ENCODE measurements at places on chromosomes 4 and X. TPM values are rescaled to one million over a fixed set of nuclear protein-coding genes. Genes with fewer than 3 reads are reported as not detected.

DNA sequence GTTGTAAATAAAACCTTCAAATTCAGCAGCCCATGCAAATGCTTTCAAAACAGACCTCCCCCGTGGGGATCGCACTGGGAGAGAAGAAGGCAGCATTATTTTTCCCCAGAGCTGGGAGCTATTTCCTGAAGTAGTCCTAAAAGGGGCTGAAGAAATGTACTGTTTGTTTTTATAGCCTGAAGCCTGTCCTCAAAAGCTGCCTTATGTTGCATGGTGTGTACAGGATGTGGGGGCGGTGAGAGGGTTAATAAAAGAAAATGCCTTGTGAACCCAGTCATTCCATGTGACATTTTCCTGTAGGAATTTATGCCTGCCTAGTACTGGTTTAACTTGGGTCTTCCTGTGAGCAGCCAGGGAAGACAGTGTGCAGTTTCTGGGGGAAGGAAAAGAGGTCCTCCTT lies 144.1 kb downstream of the SOWAHB start:
- H3K27me3 ChIP-seq: no peaks in the 10 kb centered on the region
- no peak overlapping the region for H3K4me3 ChIP-seq
- no peak overlapping the region for H3K27ac ChIP-seq

DNA sequence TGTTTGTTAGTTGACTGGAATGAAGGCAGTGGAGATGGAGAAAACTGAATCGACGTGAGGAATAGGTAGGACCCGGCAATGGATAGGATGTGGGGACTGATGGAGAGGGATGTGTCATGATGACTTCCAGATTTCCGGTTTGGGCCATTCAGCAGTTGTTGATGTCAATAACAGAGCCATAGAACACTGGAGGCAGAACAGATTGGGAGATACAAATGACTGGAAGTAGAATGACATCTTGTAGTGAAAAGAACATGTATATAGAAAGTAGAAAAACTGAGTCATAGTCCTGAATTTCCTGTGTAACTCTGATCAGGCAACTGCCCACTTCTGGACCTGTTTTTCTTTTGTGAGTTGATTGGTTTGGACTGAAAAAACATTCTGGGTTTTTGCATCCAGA lies 24.5 kb downstream of the CETN2 start:
- H3K27ac ChIP-seq: no peak overlapping the region
- no peak for DNase-seq
- no peak overlapping the region for H3K4me3 ChIP-seq
- H3K27me3 ChIP-seq: no peaks in the 10 kb centered on the region

- no peak for DNase-seq
- 0 out of 2 replicates have a peak, but pooled peaks cover 3% of the 10 kb centered on the region for H3K4me1 ChIP-seq
- no peak overlapping the region for H3K27ac ChIP-seq
- no peak overlapping the region for H3K4me3 ChIP-seq
- H3K36me3 ChIP-seq: no peaks in the 10 kb centered on the region
Measured at GRCh38 chr4:169615467-169616106, 3.2 kb upstream of the NEK1 start.

DNA sequence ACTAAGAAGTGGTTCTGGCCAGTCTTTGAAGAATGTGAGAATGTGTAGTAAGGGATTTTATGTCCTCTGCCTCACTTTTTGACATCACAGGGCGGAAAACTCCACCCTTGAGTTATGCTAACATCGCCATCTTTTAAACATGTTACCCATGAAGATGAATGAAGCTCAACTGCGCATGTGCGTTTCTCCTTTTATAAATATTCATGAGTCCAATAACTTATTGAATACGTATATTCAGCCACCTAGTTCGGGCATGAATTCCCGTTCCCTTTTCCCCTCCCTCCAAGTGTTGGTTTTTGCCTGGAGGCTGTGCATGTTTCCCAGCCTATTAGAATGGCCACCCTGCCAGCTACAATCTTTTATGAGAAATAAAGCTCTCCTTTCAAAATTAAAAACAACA lies 51.7 kb upstream of the STPG2 start:
- H3K36me3 ChIP-seq: peaks cover 45% of the 10 kb centered on the region
- no peaks in the 10 kb centered on the region for H3K27me3 ChIP-seq
- DNase-seq: no peak
- no peaks in the 10 kb centered on the region for H3K4me1 ChIP-seq
- no peak overlapping the region for H3K4me3 ChIP-seq

DNA sequence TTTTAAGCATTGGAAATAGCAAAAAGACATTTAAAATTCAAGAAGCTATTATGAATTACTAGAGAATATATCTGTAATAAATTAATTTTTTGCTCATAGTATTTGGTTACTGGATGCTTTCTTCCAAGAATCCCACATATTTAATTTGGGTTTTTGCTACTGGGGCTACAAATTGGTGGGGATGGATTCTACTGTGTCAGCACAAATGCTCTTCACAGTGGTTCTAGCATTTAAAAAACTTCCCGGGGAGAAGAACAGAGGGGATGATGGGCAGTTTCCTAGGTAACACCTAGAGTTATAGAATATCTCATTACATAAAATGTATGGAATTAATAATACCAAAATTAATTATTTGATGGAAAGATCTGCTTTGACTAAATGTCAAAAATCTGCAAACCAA lies 68.9 kb upstream of the PRPS2 start:
- H3K27me3 ChIP-seq: no peaks in the 10 kb centered on the region
- H3K4me3 ChIP-seq: no peak overlapping the region
- no peak overlapping the region for H3K27ac ChIP-seq

GRCh38 chr4:113610537-113610936 lies 151.0 kb downstream of the CAMK2D start:
- H3K27me3 ChIP-seq: no peaks in the 10 kb centered on the region
- no peaks in the 10 kb centered on the region for H3K4me1 ChIP-seq

DNA sequence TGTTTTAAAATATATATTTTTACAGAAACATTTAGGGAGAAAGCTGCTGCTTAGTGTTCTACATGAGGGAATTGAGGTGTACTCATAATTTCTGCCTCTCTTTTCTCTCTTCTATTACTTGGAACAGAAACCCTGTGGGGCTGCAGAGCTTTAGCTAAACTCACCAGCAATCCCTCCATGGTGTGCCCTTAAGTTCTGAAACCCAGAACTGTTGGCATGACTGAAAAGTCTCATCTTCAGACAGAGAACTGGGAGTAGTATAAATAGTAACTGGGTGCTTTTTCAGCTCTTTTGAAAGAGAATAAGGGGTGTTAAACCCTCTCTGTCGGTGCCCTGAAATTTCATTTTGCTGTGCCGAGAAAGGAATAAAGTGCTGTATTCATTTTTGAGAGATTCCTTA lies 294.9 kb upstream of the BOD1L1 start:
- 0 out of 2 replicates have a peak, but pooled peaks cover 2% of the 10 kb centered on the region for H3K4me1 ChIP-seq
- H3K4me3 ChIP-seq: no peak overlapping the region
- no peaks in the 10 kb centered on the region for H3K27me3 ChIP-seq
- H3K27ac ChIP-seq: no peak overlapping the region

GRCh38 chr4:187470061-187470460 lies 525.5 kb upstream of the ZFP42 start:
- no peaks in the 10 kb centered on the region for H3K27me3 ChIP-seq
- no peaks in the 10 kb centered on the region for H3K4me1 ChIP-seq
- H3K36me3 ChIP-seq: no peaks in the 10 kb centered on the region

DNA sequence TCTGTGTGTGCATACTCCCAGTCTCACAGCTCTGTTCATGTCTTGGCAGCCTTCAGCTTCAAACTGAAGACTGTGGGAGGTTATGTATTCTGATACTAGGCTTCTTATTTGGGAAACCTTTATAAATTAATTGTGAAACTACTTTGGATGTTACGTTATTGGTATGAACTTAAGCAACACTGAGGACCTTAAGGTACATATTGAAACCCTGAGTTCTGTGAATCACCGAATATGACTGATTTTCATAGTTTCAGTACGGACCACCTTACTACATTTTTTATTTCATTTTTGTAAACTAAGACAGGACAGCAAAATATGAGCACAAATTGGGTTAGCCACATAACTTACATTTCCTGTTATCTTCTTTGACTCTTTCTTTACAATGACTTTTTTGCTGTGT lies 498.4 kb downstream of the PDGFC start:
- no peak for DNase-seq
- no peak overlapping the region for H3K27ac ChIP-seq
- no peaks in the 10 kb centered on the region for H3K27me3 ChIP-seq
- H3K4me1 ChIP-seq: no peaks in the 10 kb centered on the region
- H3K4me3 ChIP-seq: no peak overlapping the region

GRCh38 chr4:29046186-29046585 lies 1674.0 kb upstream of the PCDH7 start:
- H3K4me1 ChIP-seq: no peaks in the 10 kb centered on the region
- no peaks in the 10 kb centered on the region for H3K27me3 ChIP-seq
- H3K4me3 ChIP-seq: no peak overlapping the region
- H3K36me3 ChIP-seq: peaks cover 4% of the 10 kb centered on the region
- no peak overlapping the region for H3K27ac ChIP-seq

DNA sequence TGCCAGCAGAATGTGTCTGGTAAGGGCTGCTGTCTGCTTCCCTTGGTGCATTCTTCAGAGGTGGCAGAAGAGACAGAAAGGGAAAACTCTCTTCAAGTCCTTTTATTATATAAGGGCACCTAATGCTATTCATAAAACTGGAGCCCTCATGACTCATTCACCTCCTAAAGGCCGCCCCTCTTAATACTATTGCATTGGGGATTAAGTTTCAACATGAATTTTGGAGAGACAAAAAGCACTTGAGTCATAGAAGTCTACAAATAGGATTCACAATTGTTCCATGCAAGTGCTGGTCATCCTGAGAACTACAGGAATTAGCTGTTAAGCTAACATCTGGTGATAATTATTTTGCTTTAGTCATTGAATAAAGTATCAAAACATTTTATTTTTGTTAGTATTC lies 349.5 kb downstream of the HS3ST1 start:
- peaks cover 8% of the 10 kb centered on the region for H3K36me3 ChIP-seq
- no peaks in the 10 kb centered on the region for H3K4me1 ChIP-seq
- no peak overlapping the region for H3K4me3 ChIP-seq
- H3K27me3 ChIP-seq: no peaks in the 10 kb centered on the region
- H3K27ac ChIP-seq: no peak overlapping the region
- DNase-seq: no peak

DNA sequence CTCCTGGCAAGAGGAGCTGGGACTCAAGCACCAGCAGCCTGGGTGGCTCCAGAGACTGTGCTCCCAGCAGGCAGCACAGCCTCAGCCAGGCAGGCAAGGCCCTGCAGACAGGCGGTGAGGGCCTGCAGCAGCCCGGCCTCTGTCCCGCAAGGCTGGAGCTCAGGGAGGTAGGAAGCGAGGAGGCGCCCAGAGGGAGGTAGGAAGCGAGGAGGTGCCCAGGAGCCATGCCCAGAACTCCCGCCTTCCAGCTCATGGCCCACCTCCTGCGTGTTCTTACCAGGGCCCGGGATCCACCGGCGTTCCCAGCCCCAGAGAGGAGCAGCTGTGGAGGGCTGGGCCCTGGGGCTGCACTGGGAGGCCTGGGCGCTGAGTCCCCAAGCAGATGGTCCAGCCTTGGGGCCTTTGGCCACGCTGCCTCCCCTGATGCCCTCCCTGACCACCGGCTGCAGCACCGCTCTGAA lies 133.1 kb downstream of the HMX1 start:
- H3K27me3 ChIP-seq: no peaks in the 10 kb centered on the region
- peak; percentile 15 for DNase-seq
- H3K36me3 ChIP-seq: no peaks in the 10 kb centered on the region
- no peak overlapping the region for H3K27ac ChIP-seq
- no peaks in the 10 kb centered on the region for H3K4me1 ChIP-seq

DNA sequence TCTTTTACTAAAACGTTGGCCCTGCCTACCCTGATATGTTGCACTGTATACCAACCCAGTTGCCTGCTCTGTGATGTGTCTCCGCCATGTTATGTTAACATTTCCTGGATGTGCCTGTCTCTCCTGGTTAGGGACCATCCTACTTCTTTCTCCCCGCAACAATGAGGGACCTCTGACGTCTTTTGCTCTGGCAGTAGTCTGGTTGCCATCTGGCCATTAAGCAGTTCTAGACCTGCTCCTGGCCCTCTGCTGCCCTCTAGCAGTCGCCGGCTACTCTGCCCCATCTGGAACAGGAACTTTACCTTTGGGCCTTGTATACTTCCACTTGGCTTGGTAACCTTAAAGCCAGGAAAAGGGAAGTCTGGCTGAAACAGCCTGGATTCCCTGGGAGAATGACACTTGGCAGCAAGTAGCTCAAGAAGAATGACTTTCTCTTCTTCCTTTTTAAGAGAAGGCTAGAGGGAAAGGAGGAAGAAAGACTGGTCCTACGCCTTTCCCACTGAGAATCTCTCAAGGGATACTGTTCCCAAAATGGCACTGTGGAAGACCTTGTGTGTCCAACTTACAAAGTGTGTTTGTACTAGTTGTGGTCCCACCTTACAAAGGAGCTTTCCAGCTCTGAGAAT lies 63.5 kb downstream of the GPC3 start:
- DNase-seq: peak; percentile 81
- H3K36me3 ChIP-seq: peaks cover 5% of the 10 kb centered on the region
- no peaks in the 10 kb centered on the region for H3K27me3 ChIP-seq
- peaks cover 15% of the 10 kb centered on the region for H3K4me1 ChIP-seq

- H3K36me3 ChIP-seq: no peaks in the 10 kb centered on the region
- H3K4me3 ChIP-seq: no peak overlapping the region
- H3K4me1 ChIP-seq: peaks cover 8% of the 10 kb centered on the region
- peak; percentile 80 for DNase-seq
Measured at GRCh38 chr4:113646442-113646822, 115.1 kb downstream of the CAMK2D start.

- no peaks in the 10 kb centered on the region for H3K27me3 ChIP-seq
- no peaks in the 10 kb centered on the region for H3K36me3 ChIP-seq
- no peak overlapping the region for H3K4me3 ChIP-seq
Measured at GRCh38 chr4:118417325-118417724, 64.5 kb upstream of the PRSS12 start.

DNA sequence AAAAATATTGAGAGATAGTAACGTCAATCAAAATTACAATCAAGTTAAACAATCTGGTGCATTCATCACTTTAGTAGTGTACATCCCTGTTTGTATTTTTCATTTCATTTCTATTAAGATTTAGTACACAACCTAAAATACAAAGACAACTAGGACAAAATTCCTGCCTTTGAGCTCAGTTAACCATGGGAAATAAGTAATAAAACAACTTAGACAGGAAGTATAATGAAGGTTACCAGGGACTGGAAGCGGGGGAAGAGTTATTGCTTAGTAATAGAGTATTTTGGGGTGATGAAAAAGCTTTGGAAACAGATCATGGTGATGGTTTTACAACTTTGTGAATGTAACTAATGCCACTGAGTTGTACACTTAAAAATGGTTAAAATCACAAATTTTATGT lies 25.6 kb upstream of the ATXN3L start:
- no peak for DNase-seq
- H3K4me3 ChIP-seq: no peak overlapping the region
- peaks cover 6% of the 10 kb centered on the region for H3K36me3 ChIP-seq
- H3K27me3 ChIP-seq: no peaks in the 10 kb centered on the region
- 0 out of 2 replicates have a peak, but pooled peaks cover 2% of the 10 kb centered on the region for H3K4me1 ChIP-seq
- H3K27ac ChIP-seq: no peak overlapping the region

- peaks cover 5% of the 10 kb centered on the region for H3K36me3 ChIP-seq
- no peaks in the 10 kb centered on the region for H3K4me1 ChIP-seq
- no peak for DNase-seq
- H3K27ac ChIP-seq: no peak overlapping the region
- H3K4me3 ChIP-seq: no peak overlapping the region
Measured at GRCh38 chr4:75820197-75820596, 82.1 kb downstream of the PPEF2 start.

Gene LNX1
- 2.1 TPM for total RNA-seq

Gene CXCL5
- total RNA-seq: 9.2 TPM

Gene ASMT
- total RNA-seq: 1.4 TPM

Gene XAGE1A
- total RNA-seq: not detected

Gene PAGE1
- total RNA-seq: not detected

Gene DIAPH2
- total RNA-seq: 45.1 TPM

Gene SPANXN1
- total RNA-seq: not detected

Gene DGAT2L6
- not detected for total RNA-seq

Gene CMC4
- 7.2 TPM for total RNA-seq

Gene HPGD
- total RNA-seq: 16.8 TPM

Gene UBA1
- 421 TPM for total RNA-seq

Gene GSPT2
- 51.0 TPM for total RNA-seq

Gene SLC6A8
- 229 TPM for total RNA-seq

Gene FAM9B
- total RNA-seq: not detected

Data from H9 (cell line).